NCI-H187 treated with DMSO at 0.1 percent for 48 hours (cell line): ENCODE measurements at places on chromosomes 16 and 17.

GRCh38 chr16:22804893-22805292, 9.1 kb upstream of the HS3ST2 start:
- DNase-seq = no peak

DNA sequence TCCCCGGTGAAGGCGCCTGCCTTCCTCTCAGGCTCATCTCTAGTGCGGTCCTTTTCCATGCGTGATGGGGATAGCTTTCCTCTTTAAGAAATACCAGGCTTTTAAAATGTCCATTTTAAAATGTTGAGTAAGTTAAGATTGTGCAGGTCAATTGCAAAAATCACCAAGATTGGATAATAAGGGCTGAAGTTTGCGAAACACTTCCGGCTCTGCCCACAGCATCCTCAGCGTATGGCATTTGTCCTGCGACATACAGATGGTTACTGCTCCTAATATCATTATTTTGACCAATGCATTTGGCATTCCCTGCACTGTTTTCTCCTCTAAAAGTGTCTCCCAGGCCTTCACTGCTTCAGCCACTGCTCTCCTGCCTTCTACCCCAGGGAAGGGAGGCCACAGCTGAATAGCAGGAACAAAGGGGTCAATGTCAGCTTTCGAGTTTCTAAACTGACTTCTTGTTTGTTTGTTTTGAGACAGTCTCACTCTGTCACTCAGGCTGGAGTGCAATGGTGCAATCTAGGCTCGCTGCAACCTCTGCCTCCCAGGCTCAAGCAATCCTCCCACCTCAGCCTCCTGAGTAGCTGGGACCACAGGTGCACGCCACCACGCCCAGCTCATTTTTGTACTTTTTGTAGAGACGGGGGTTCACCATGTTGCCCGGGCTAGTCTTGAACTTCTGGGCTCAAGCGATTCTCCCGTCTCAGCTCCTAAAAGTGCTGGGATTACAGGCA, 91.9 kb downstream of the CRISPLD2 start:
- DNase-seq = no peak

GRCh38 chr17:61504697-61505096, 52.5 kb downstream of the TBX4 start:
- no peak for DNase-seq

DNA sequence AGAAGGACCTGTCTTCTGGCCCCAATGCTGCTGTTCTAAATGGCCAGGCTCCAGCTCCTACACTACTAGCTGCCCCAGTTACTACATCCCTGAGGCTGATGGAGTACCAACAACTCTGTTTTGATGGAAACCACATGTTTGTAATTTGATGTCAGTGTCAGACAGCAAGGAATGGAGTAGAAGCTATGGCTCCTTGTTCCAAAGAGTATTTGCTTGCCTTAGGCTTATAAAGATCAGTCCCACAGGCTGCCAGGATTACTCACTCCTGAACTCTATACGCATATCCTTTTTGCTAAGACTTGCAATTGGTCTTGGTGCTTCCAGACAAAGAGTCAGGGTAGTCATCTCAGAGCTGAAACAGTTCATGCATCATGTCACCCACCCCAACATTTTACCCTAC, 139.6 kb downstream of the HS3ST3A1 start:
- no peak for DNase-seq

DNA sequence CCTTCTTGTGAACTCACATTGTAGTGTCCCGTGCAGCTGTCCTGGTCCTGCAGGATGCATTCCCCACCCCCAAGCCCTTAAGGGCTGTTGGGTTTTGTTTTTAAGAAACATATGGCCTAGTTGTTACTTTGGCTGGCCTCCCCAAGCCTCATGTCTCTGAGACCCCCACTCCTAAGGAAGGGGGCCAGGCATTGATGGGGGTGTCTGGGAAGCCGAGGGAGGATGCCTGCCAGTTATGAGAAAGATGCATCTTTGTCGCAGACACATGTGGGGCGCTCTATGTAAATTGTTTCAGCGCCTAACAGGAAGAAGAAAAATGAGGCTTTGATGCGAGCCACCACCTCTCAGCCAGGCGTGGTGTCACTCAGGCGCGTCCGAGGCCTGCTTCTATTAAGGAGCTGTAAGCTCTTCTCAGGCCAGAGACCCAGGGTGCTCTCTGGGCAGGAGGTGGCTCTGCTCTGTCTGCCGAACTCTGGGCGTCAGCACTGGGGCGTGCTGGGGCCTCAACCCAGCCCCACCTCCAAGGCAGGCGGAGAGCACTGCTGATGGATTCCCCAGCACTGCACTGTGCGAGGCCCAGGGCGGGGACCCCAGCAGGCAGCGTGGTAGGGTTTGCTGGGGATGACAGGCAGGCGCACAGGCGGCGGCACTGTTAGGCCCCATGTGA, 70.6 kb downstream of the SREBF1 start:
- DNase-seq = no peak

GRCh38 chr16:8905168-8905762, 23.1 kb downstream of the LITAFD start:
- no peak for DNase-seq

- DNase-seq = no peak
Measured at GRCh38 chr17:62134397-62134796, 69.3 kb upstream of the MED13 start.
